ENCODE measurements at places on chromosomes 2 and 18. TPM values are rescaled to one million over a fixed set of nuclear protein-coding genes. Genes with fewer than 3 reads are reported as not detected.

DNA sequence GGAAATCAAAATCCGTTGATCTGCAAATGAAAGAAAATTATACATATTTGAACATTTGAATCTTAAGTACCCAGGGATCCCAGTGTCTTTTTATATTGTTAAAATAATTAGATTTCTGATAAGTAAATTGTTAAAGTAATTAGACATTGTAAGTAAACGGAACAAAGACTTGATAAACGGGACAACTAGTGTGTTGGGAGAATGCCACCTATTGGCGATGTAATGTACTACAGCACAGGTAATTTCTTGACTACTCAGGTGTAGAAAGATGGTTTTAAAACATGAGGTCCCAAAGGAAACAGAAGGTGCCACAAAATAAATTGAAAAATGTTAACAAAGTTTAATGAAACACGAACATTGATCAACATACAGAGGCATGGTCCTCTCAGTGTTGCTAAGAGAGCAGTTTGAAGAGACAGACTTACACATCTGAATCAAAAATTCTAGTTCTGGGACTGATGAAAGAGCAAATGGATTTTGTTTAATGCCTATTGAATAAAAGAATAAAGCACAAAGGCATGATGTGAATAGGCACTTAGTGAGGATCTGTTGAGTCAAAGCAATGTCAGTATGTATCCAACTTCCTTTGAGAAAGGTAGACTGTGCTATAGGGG lies 103.4 kb upstream of the RASGRP3 start:
- peaks cover 18% of the 10 kb centered on the region for H3K4me1 ChIP-seq
- H3K36me3 ChIP-seq = peaks cover 25% of the 10 kb centered on the region
- H3K27me3 ChIP-seq = no peaks in the 10 kb centered on the region
- no peak for DNase-seq
- peak overlapping the region; percentile 0 for H3K27ac ChIP-seq

DNA sequence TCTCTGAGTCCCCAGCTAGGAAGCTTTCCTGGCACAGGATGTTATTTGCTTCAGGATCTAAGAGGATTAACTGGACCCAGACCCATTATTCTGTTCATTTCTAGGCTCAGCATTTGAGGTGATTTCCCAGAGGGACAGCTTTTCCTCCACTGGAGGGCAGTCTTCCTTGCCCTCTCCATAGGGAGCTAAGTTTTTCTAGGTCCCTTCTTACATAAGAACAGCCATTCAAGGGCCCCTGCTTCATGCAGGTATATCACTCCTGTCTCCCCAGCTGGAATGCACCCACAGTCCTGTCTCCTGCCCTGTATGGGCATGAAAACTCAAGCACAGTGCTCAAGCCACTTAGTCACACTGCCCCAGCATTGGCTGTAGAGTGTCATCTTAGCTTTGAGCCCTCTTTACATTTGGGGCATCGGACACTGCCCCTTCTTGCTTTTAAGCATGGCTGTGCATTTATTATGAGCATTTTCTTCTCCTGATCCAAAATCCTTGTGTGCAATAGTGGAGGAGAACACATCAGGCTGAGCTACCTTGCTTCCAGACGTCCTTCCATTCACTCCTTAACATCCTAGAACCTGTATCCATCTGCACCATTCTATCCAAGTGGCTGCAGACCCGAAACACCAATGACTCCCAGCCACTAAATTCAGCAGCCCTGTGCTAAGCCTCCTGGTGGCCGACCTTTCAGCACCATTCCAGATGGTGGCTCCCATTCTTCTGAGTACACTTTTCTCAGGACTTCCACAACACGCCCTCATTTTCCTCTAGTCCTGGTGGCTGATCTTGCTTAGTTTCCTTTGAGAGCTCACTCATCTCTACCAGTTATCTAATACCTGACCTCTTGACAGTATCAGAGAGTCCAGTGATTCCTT lies 80.0 kb downstream of the COPS8 start:
- H3K4me3 ChIP-seq = no peak overlapping the region
- no peaks in the 10 kb centered on the region for H3K27me3 ChIP-seq
- no peak for DNase-seq

- DNase-seq = peak; percentile 32
- H3K27me3 ChIP-seq = no peaks in the 10 kb centered on the region
- peaks cover 35% of the 10 kb centered on the region for H3K36me3 ChIP-seq
- H3K4me1 ChIP-seq = peaks cover 36% of the 10 kb centered on the region
- H3K27ac ChIP-seq = no peak overlapping the region
Observed at GRCh38 chr2:9382604-9383235, 40.6 kb downstream of the ITGB1BP1 start.

DNA sequence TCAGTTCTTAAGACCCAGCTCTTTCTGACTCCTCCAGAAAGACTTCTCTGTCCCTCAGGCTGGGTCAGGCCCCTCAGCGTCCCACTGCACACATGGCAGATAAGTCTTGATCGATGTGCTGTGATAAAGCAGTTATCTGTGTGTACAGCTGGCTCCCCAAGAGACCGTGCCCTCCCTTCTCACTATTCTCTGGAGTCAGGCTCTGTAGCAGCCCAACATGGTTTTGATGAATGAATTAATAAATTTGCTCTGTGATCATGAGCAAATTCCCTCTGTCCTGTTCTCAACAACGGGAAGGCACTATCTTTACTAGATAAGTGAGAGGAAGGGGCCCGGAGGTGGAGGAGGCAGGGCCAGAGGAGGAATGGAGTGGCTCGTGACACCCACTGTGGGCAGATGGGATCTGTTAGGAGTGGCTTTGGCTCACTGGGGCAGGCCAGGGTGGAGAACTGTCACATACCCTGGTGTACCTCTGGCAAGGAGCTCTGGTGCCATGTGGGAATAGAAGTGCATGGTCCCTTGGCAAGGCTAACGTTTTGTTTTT lies 48.3 kb downstream of the ZFP36L2 start:
- H3K4me1 ChIP-seq = peaks cover 29% of the 10 kb centered on the region
- H3K4me3 ChIP-seq = no peak overlapping the region
- no peak for DNase-seq
- no peaks in the 10 kb centered on the region for H3K36me3 ChIP-seq
- H3K27ac ChIP-seq = no peak overlapping the region

GRCh38 chr18:58819051-58819450 lies 45.6 kb upstream of the ZNF532 start:
- no peaks in the 10 kb centered on the region for H3K36me3 ChIP-seq
- H3K27me3 ChIP-seq = no peaks in the 10 kb centered on the region
- no peak overlapping the region for H3K4me3 ChIP-seq
- DNase-seq = no peak
- H3K4me1 ChIP-seq = peaks cover 22% of the 10 kb centered on the region

- peaks cover 1% of the 10 kb centered on the region for H3K36me3 ChIP-seq
- peaks cover 19% of the 10 kb centered on the region for H3K4me1 ChIP-seq
- no peaks in the 10 kb centered on the region for H3K27me3 ChIP-seq
- DNase-seq = no peak
- no peak overlapping the region for H3K4me3 ChIP-seq
Observed at GRCh38 chr2:237488901-237489860, 2.1 kb downstream of the MLPH start.

DNA sequence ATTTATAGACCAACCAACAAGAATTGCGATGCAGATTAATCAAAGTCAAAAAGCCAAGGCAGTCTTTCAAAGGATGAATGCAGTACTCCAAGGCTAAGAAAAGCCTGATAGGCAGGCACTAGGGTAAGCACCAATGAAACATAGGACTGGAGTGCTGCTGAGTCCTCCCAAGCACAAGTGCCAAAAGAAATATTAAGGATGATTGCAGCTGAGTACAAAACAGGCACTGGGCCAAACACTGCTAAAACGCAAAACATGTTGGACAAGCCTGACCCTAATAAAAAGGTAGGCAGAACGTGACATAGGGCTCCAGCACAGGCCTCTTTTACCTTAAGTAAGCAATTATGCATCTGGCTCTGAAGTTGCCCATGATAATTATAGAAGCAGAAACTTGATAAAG lies 160.1 kb upstream of the LRP1B start:
- no peak overlapping the region for H3K27ac ChIP-seq
- H3K4me3 ChIP-seq = no peak overlapping the region
- H3K36me3 ChIP-seq = no peaks in the 10 kb centered on the region
- DNase-seq = no peak
- peaks cover 10% of the 10 kb centered on the region for H3K4me1 ChIP-seq

GRCh38 chr18:79365701-79366100 lies 30.0 kb upstream of the NFATC1 start:
- DNase-seq = no peak
- H3K4me3 ChIP-seq = no peak overlapping the region
- H3K36me3 ChIP-seq = peaks cover 16% of the 10 kb centered on the region
- H3K4me1 ChIP-seq = peaks cover 7% of the 10 kb centered on the region

DNA sequence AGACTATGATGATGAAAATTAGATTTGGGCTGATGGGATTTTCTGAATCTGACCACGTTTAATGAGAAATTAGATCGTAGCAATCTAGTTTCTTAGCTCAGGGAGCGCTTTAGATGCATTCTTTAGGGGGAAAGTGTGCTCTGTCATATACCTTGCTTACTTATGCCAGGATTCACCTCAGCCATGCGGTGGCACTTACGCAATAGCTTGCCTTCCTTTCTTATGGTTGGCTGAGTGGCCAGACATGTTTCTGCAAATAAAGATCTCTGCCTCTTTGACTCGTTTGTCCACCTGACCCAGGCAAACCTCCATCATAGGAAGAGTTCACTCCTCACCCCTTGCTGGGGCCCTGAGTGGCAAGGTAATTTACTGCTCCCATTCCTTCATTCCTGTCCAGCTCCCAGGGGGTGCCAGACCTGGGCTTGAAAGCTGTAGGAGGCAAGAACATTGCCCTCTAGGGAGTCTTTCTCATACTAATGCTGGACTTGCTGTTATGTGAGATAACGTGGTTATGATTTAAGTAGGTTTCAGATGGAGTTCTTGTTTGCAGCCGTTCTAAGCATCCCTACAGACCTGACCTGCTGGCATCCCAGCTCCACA lies 57.1 kb downstream of the FBLN7 start:
- no peak overlapping the region for H3K4me3 ChIP-seq
- H3K4me1 ChIP-seq = no peaks in the 10 kb centered on the region
- H3K27ac ChIP-seq = no peak overlapping the region

Gene ALPI
- total RNA-seq = not detected

Measured in chondrocyte (in vitro differentiated cells).